AG10803 (cell line): ENCODE measurements at places on chromosomes 13 and 19.

DNA sequence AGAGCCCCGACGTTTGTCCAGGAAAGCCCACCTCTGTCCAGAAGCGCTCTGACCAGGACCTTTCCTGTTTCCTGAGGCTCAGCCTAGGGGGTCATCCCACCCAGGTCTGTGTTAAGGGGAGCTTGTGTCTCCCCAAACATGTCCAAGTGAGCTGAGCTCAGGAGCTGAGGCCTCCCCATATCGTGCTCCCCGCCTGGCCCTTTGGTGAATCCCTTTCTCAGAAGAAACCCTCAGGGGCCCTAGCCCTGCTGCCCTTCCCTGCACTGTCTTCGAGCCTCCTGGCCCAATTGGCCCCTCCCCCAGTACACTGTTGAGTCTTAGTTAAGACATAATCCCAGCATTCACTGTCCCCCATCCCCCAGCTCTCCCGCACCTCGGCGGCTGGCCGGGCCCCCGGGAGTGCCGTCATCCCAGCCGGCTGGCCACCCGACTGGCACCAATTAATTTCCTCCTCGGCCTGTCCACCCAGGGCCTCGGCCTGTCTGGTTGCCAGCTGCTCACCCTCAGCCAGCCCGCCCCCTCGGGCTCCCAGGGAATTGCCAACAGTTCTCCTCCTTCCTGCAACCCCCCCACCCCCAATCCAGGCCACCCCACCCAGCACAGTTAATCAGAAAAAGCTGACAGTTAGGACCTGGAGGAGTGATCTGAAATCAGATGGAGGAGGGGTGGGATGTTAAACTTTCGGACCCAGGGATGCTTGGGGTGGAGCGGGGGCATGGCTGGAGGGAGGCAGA is 13.6 kb downstream of the IER2 start:
- peak; percentile 91 for DNase-seq

- peak; percentile 34 for DNase-seq
Measured at GRCh38 chr13:19587635-19588300, 26.4 kb upstream of the TPTE2 start.

DNA sequence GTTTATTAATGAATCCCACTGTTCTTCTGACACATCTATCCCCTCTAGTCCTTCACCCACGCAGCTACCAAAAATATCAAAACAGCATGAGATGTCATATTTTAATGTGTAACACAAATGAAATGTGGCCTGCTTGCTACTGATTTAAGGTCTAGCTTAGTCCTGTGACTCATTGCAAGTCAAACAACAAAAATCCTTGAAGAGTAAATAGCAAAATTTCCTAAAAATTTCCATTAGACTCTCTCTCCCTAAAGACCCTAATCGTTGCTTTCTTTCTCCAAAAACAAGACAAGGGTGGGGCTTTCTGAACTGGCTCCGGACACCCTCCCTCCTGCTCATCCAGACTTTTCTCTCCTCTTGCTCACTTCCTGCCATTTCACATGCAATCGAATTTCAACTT is 99.9 kb upstream of the IPO5 start:
- DNase-seq: peak; percentile 15

GRCh38 chr13:43143591-43143990 is 120.2 kb downstream of the DNAJC15 start:
- DNase-seq: no peak

GRCh38 chr13:102089177-102089576 is 312.7 kb downstream of the FGF14 start:
- peak; percentile 3 for DNase-seq

- DNase-seq: no peak
Measured at GRCh38 chr19:2329149-2329478, 630 bp downstream of the SPPL2B start.
